ENCODE measurements at places on chromosomes 4 and X. TPM values are rescaled to one million over a fixed set of nuclear protein-coding genes. Genes with fewer than 3 reads are reported as not detected.

CTAG2 gene
- total RNA-seq: not detected

SLC2A9 gene
- total RNA-seq: 0.20 TPM

FATE1 gene
- total RNA-seq: not detected

TMPRSS11E gene
- total RNA-seq: 0.71 TPM

COQ2 gene
- 21.5 TPM for total RNA-seq

NSD2 gene
- 129 TPM for total RNA-seq

RHOXF1 gene
- total RNA-seq: not detected

PNMA3 gene
- 7.8 TPM for total RNA-seq

CORIN gene
- 0.17 TPM for total RNA-seq

FMR1NB gene
- total RNA-seq: not detected

FGF13 gene
- total RNA-seq: 36.1 TPM

PGAM4 gene
- 0.56 TPM for total RNA-seq

Data from H1 (cell line).